ENCODE measurements at places on chromosomes 7 and 10. TPM values are rescaled to one million over a fixed set of nuclear protein-coding genes. Genes with fewer than 3 reads are reported as not detected.
A peak's percentile ranks its signal among the peaks of the same experiment; 100 is the strongest.

DNA sequence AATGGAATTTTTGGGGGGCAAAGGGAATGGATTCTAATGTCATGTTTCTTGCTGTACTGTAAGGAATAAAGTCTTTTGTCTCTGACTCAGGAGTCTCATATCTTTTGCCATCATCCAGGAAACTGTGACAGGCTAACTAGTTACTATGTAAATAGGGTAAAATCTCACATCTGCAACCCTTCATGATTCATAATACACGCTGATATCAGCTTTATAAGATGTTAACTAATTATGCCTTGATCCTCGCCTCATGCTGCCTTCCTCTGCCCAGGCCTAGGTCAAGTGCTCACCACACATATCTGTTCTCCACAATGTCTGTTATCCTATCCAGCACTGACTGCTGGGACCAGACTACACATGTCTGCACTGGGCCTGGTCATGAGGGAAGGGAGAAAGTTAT is 81.3 kb upstream of the CXCL12 start:
- no peak overlapping the region for H3K27ac ChIP-seq
- no peaks in the 10 kb centered on the region for H3K36me3 ChIP-seq
- no peak overlapping the region for H3K4me3 ChIP-seq
- no peaks in the 10 kb centered on the region for H3K4me1 ChIP-seq
- no peak for DNase-seq
- H3K27me3 ChIP-seq: peaks cover 2% of the 10 kb centered on the region

GRCh38 chr7:28956608-28957063 is 1.5 kb downstream of the TRIL start:
- no peak overlapping the region for H3K4me3 ChIP-seq
- H3K36me3 ChIP-seq: peaks cover 6% of the 10 kb centered on the region
- H3K4me1 ChIP-seq: peaks cover 18% of the 10 kb centered on the region
- no peak for DNase-seq

- no peak overlapping the region for H3K4me3 ChIP-seq
- H3K27me3 ChIP-seq: no peaks in the 10 kb centered on the region
- no peak overlapping the region for H3K27ac ChIP-seq
- H3K4me1 ChIP-seq: no peaks in the 10 kb centered on the region
- DNase-seq: no peak
- no peaks in the 10 kb centered on the region for H3K36me3 ChIP-seq
Observed at GRCh38 chr7:157896774-157897555, 560.2 kb downstream of the DNAJB6 start.

DNA sequence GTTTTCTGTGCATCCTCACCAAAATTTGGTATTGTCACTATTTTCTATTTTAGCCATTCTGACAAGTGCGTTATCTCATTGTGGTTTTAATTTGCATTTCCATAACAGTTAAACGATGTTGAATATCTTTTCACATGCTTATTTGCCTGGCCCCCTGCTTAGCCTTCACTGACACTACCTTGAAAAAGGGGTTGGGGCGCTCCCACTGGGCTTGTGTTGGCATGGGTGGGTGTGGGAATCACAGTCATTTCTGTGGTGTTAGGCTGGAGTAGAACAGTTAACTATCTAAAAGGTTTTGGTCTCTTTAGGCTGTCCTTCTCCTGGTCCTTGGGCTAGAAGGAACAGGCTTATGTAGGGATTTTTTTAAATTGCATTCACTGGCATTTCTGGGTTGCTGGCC is 72.2 kb upstream of the TMEM140 start:
- DNase-seq: no peak
- H3K27ac ChIP-seq: no peak overlapping the region

GRCh38 chr7:74228951-74229900 is 19.4 kb downstream of the LAT2 start:
- H3K27ac ChIP-seq: peak overlapping the region; percentile 39
- no peaks in the 10 kb centered on the region for H3K27me3 ChIP-seq
- H3K36me3 ChIP-seq: peaks cover 53% of the 10 kb centered on the region

DNA sequence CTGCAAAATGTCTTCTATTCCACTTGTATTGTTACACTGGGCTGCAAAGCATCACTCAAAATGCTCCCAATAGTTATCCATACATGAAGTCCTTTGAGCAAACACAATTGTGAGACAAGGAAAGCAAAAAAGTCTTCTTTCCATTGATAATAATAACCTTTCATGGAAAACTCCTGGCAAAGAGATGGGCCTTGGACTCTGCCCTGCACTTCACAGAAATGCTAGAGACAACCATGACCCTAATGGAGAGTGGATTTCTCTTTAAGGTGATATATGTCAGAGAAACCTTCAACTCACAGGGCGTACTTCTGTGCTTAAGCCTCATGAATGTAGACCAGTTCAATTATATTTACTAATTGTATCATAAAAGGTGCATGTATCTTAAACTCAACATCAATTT is 19.4 kb downstream of the SLC26A3 start:
- no peaks in the 10 kb centered on the region for H3K36me3 ChIP-seq
- H3K27ac ChIP-seq: no peak overlapping the region
- no peak overlapping the region for H3K4me3 ChIP-seq
- H3K27me3 ChIP-seq: peaks cover 2% of the 10 kb centered on the region
- peaks cover 7% of the 10 kb centered on the region for H3K4me1 ChIP-seq
- DNase-seq: no peak

- DNase-seq: no peak
- no peak overlapping the region for H3K4me3 ChIP-seq
- H3K27ac ChIP-seq: peak overlapping the region; percentile 59
- H3K27me3 ChIP-seq: no peaks in the 10 kb centered on the region
Observed at GRCh38 chr10:74855027-74855426, 28.6 kb downstream of the KAT6B start.

The HOGA1 gene
- not detected for total RNA-seq

The TYW1 gene
- 17.8 TPM for total RNA-seq

The LEP gene
- not detected for total RNA-seq

All from activated CD8-positive, alpha-beta T cell treated with anti-CD3 and anti-CD28 coated beads, Interleukin-2, amount 10 ng/mL, durations not matched to agents 7 days and 5 days (primary cell).